ENCODE measurements at places on chromosomes 1 and 21.

- peak; percentile 20 for DNase-seq
Measured at GRCh38 chr1:186974774-186975181, 146.0 kb downstream of the PLA2G4A start.

GRCh38 chr1:205541161-205541886 is 36.9 kb downstream of the CDK18 start:
- no peak for DNase-seq

DNA sequence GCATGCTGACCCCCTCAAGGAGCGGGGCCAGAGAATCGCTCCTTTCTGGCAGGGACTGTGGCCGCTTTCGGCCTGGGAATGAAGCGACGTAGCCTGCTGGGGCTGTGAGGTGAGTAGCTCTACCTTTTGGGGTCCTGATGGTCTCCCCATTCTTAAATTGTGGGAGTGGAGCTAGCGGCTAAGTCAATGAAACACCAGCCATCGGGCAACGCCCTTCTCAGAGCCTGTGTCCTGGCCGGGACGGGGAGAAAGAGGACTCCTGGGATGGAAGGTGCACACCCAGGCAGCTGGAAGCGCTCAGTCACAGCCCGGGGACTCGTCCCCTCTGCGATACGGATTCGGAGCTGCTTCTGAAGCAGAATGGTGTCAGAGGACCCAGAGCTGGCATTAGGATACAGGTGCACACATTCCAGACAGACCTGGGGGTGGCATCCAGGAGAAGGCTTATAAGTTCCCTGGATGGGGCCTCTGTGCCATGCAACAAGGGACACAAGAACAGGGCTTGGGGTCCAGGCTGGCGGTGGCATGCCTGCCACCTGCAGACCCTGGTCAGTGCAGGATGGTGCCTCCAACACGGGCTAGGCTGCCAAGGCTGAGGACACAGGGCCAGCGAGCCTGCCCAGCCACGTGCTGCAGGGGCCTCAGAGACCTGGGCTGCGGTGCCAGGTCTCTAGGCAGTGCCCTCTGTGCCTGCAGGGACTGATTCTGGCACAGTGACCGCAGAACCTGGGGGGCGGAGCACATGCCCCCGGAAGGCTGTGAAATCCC is 945 bp upstream of the WNT9A start:
- no peak for DNase-seq

DNA sequence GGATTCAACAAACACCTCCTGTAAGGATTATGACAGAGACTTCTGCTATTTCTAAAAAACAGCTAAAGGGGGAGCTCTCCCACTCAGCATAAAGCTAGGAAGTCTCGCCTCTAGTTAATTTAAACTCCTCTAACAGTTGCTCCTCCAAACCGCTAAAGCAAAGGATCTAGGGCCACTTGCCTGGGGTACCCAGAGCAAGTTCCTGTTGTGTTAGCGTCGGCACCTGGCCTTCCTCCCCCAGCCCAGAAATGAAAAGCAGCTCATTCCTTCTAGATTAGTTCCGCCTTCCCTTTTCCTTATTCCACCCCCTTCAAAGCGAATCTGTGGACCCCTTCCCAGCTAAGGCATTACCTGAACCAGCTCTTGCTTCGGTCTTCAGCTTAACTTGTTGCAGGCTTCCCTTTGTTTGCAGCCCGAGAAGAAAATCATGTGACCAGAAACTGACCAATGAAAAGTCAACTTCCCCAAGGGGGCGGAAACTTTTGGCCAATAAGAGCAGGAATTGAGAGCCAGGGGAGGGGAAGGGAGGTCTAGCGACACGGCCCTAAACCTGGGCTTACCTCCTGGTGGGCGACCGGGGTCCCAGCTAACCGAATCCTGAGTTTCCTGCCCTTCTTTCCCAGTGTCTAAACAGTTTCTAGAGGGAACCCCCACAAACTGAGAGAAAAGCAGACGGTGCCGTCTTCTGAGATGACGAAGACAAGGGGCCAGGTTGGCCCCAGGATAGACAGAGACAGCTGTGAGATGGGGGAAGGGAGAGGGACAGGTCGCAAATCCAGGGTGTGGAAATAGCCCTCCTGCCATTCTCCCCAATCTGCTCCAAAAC is at the start of gene PBXIP1:
PBXIP1 (minus strand) TSS at position 382 of the 826 bp plus-strand sequence. CDS start 2,378 bp downstream, outside the sequence.
- peak; percentile 98 for DNase-seq

DNA sequence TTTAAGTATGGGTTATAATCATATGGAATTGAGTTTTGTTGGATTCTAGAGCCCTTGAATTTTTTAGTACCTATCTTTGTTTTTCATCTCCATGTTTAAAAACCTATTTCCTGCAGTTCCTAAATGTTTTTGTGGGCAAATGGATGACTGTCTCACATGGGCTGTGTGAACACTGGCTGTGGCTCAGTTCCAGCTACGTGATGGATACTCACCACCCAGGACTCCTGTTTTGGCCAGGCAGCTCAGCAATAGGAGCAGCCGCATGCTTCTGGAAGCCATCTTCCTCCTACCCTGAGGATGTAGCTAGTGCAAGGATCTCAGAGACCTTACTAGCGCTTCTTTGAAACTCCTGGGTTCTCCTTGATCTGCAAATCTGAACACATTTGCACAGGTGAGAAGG is 2.8 kb downstream of the REG4 start:
- no peak for DNase-seq

DNA sequence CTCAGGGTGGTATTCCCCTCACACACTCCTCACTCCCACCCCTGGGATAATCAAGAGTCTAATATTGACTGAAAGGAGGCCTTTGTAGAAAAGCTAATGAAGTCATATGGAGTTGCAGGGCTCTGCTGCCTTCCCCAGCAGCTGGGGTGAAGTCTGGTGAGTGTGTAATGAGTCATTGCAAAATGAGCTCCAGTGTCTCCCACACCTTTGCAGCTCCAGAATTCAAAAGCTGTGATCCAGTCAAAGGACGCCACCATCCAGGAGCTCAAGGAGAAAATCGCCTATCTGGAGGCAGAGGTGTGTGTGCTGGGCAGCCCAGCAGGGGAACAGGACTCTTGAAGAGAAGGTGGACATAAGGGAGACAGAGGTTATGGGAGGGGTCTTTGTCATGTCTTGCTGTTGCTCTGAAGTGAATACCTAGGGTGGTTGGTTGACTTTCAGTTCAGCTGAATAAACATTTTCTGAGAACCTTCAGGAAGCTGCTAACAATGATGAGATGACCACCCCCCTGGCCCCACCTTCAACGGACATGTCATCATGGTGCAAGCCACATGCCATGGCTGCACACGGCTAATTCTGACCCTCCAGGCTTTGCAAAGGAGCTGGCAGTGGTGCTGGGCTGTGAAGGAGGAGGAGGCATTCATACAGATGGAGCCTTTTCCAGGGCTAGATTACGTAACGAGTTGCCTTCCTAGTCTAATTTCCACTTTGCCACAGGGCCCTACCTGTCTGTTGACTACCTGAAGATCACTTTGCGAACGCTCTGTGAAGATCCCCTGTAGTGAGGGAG is 32.2 kb upstream of the SNX27 start:
- DNase-seq = peak; percentile 76

DNA sequence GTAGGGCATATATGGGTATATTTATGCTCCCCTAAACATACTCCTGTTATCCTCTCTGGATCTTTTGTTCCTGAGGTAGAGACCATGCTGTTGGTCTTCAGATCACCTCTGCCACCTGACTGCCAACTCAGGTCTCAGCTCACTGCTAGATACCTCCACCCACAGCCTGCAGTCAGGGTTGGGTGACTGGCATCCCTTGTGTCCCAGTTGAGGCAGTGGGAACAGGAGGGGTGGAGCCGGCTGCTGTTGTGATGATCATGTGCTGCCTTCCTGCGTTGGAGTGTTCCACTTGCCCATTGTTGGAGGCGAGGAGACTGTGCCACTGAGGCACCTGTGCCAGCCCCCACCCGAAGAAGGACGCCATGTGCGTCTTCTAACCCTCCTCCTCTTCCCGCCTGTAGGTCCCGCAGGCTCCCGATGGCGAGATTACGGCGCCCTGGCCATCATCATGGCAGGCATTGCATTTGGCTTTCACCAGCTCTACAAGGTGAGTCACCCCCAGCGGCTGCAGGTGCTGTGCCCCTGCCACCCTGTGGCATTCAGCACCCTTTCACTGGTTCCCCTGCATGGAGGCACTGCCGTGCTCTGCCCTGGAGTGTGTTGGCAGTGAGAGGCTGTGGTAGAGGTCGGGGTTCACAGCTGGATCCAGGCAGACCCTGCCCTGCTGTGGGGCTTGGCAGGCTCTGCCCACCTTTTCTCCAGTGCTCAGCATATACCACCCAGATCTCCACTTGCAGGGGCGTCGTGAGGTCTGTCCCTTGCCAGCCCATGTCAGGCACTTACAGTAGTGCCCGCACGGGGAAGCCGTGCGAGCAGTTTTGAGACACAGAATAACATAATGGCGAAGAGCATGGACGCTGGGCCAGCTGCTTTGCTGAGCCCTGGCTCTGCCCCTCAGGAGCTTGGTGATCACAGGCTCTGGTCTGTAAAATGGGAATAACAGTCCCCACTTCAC is 143.5 kb downstream of the PEX14 start:
- no peak for DNase-seq

DNA sequence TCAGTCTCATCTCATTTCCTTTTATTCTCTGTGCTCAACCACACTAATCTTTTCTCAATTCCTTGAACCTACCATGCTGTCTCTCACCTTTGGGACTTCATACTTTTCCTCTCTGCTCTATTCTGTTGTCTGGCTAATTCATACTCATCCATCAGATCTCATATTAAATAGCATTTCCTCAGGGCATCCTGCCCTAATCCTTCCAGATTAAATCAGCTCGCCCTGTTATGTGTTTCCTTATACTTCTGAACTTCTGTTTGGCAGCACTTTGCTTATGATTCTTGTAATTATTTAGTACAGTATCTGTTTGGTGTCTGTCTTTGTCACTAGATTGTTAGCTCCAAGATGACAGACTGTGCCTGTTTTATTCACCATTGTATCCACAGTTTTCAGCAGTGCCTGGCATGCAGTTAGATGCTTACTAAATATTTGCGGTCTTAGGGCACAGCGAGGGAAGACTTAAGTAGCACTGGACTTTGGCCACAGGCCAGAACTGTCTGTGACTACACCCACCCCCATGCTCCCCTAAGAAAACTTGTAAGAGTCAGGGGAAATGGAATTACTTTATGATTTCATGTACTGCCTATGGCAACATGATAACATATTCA is 9.9 kb upstream of the CAP1 start:
- no peak for DNase-seq

DNA sequence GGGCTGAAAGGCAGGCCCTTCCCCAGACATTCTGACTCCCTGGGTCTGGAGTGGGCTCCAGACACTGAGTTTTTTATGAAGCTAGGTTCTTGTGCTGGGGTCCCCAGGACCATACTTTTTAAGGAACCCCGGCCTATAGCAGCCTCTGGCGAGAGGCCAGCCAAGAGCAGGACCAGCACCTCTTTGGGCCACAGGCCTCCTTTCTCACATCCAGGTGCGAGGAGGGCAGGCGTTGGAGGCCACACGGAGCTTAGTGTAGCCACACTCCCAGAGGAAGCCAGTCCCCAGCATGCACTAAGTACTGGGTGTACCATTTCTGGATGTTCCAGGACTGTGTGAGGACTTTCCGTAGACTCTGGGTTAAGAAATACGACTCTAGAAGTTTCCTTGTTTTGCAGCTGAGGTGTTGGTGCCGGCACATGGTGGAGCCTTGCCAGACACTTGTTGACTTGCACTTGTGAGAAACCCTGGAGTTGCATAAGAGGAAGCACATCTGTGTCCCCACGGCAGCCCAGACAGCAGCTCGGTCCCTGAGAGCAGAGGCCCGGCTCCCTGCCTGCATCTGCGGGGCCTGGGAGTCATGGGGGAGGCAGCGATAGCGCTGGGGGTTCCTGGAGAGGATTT is 122.2 kb upstream of the VAMP3 start:
- no peak for DNase-seq

- no peak for DNase-seq
Measured at GRCh38 chr21:45409466-45410150, 4.6 kb downstream of the COL18A1 start.

GRCh38 chr1:33143176-33143575 is 38.7 kb downstream of the TRIM62 start:
- DNase-seq = no peak

DNA sequence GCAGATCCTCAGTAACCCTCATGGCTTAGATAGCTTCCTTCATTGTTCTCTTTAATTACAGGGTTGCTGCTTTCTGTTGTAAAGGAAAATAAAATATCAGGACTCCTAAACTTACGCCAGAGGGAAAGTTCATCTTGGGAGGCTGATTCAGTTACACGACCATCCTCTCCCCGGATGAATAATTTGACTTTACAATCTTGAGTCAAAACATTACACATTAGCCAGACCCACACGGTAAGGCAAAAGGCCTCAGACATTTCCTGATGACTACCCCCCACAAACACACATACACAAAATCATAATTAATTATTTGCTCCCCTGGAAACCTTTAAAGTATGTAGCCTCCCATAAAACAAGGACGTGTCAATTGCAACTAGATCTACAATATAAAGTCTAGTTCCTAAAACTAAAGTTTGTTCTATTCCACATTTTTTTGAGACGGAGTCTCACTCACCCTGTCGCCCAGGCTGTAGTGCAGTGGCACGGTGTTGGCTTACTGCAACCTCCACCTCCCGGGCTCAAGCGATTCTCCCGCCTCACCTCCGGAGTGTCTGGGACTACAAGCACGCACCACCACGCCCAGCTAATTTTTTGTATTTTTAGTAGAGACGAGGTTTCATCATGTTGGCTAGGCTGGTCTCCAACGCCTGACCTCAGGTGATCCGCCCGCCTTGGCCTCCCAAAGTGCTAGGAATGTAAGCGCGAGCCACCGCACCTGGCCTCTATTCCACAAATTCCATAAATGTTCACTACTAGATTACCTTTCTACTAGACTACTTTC is 830 bp upstream of the PRDX1 start:
- DNase-seq = no peak

- no peak for DNase-seq
Measured at GRCh38 chr1:85378534-85378933, 86.4 kb downstream of the DDAH1 start.

- peak; percentile 57 for DNase-seq
Measured at GRCh38 chr1:168408884-168409283, 128.2 kb downstream of the TBX19 start.

DNA sequence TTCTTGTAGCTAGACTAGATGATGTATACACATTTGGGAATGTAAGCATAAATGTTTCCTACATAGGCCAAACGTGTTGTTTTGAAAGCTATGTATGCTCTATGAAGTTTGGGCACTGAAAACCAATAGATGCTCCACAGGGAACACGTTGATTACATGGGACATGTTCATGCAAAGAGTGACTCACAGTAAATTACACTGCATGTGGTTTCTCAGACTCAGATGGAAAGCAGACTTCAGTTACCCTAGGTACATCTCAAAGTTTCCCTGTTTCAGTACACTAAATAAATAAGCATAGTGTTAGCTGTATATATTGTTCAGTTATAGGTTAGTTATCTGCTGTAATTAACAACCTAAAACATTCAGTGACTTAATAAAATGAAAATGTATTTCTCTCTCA is 301.9 kb upstream of the RUNX1 start:
- DNase-seq = no peak

- DNase-seq = peak; percentile 26
Measured at GRCh38 chr1:113041569-113042284, 31.3 kb upstream of the LRIG2 start.

GRCh38 chr1:243227622-243228021 is 27.5 kb downstream of the CEP170 start:
- DNase-seq = no peak
